ENCODE measurements at places on chromosomes 2 and 18.
A peak's percentile ranks its signal among the peaks of the same experiment; 100 is the strongest.

DNA sequence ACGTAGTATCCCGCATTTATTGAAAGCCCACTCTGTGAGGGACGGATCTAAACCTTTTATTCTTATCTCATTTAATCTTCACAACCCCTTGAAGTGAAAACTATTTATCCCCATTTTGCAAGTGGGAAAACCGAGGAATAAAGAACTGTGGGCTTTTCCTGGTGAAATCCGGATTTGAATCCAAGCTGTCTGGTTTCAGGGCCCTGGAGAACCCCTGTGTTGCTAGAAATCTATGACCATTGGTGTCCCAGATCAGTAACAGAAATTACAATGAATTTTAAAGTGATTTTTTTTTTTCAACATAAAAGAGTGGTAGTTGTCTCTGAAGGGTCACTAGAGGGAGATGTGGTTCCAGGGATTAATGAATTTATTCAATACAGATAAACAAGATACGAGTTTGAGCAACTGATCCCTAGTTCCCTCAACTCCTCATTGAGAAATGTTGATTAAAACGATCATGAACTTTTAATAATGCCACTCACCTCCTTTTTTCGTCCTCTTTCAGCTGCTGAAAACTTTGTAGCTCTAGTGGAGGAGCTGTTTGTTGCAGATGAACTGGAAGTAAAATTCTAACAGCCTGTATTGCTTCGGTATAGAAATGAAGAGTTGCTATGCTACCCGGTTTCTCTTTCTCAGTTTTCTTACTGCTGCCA lies 940 bp downstream of the XRCC5 start:
- DNase-seq = peak; percentile 5

GRCh38 chr2:70960833-70961647 lies 17.4 kb upstream of the ANKRD53 start:
- DNase-seq = no peak

GRCh38 chr2:96737831-96738230 lies 2.0 kb downstream of the LMAN2L start:
- peak; percentile 3 for DNase-seq

DNA sequence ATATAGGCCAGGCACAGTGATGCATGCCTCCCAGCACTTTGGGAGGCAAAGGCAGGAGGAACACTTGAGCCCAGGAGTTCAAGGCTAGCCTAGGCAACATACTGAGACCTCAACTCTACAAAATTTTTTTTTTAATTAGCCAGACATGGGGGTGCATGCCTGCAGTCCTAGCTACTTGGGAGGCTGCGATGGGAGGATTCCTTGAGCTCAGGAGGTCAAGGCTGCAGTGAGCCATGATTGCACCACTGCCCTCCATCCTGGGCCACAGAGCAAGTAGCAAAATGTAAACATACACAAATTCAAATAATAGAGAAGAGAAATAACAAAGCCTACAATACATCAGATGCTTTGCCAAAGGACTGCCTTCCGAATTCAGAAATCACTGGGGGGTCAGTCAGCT lies 7.0 kb upstream of the SP3 start:
- DNase-seq = no peak

DNA sequence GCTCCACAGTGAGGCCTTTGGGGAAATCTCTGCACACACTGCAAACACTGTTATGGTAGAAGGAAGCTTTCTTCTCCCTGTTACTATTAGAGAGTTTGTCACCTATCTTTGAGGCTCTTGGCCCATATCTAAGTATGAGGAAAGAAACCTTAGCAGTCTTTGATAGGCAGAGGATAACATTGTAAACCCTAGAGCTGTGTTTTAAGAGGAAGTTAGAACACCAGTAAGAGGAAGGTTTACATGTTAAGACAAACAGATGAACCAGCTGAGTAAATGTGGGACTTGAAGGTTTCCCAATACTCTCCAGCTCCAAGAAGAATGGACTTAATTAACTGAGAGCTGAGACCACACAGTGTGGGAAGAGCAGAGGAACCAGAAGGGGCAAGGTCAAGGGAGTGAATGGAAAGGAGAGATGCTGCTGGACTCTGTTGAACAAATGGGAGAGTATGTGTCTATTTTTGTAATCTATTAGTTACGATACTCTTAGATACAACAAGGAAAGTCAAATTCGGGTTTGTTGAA lies 257.0 kb downstream of the DPP10 start:
- DNase-seq = no peak

GRCh38 chr2:19198381-19198780 lies 160.0 kb downstream of the OSR1 start:
- no peak for DNase-seq

GRCh38 chr18:59038295-59039039 lies 101.2 kb upstream of the SEC11C start:
- DNase-seq = no peak

DNA sequence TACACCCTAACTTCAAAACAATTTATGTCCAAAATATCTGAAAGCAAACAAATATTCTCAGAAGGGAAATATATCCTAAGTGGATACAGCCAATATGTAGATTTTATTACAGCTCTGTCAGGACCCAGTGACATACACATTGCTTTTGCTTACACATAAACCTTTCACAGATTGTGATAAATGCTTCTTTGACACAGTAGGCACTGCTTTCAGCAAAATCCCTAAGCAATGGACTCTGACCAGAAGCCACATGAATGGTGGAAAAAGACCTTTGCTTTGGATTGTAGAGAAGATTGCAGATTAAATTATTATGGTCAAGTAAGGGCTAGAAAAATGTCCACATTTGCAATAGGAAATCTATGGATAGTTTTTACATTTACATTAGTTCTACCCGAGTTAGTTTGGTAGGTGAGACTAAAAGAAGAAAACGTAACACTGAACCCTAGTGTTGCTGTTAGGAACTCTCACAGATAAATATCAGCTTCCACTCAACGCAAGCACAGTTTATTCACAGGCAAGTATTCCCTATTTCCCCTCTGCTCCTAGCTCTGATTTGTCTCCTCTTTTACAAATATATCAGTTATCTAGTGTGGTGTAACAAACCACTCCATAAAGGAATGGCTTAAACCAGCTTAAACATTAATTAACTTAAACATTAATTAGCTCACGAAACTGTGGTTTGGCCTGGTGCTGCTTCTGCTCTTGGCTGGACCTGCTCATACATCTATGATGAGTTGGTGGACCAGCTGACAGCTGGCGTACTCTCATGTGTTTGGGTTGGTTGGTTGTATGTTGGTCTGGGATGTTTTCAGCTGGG lies 23.6 kb upstream of the SERPINE2 start:
- no peak for DNase-seq

DNA sequence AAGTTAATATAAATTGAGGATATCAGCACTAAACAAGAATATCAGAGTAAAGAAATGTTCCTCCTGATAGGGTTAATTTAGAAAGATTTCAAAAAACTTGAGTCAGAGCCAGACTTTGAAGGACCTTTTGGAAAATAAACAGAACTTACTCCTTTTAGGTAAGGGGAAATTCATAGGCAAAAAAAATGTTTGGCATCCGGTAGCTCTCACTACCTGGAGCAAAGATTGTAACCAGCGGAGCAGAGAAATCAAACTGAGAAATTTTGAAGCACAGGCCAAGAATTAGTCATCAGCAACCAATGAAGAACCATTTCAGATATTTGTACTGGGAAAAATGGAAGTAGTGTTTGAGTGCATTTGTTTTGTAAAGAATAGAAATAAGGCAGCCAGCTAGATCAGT lies 113.0 kb downstream of the ICA1L start:
- DNase-seq = no peak

DNA sequence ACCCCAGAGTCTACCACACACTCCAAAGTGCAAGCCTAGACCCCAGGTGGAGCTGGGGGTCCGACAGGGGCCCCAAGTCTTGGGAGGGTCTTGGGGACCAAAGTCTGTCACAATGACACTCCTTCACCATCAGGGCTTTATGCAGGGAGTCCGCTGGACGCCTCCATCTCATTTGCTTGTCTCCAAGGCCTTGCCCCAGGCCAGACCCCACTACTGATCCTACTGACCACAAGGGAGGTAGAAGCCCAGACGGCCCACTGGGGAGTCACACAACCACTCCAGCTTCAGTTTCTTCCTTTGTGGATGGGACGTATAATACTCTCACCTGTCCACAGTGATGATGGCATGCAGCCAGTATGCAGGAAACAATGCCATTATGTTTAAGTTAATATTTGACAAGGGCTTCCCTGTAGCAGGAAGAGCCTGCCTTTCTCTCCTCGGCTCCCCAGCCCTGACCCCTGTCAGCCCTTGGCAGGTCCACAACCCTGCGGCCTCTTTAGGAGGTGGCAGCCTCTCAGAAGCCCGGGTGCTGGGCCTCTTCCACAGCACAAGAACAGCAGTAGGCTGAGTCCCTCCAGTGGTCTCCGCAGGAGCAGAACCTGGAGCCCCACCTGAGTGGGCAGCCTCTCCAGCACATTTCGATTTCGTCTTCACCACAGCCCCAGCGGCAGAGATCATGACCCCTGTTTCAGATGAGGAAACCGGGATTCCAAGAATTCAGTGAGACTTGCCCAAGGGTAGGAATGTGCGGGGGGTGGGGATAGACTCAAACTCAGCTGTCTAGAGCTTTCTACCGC lies 6.5 kb downstream of the BIN1 start:
- no peak for DNase-seq

- no peak for DNase-seq
Observed at GRCh38 chr18:77346208-77346810, 96.7 kb downstream of the GALR1 start.

GRCh38 chr2:47516360-47517104 lies 113.6 kb downstream of the MSH2 start:
- no peak for DNase-seq

DNA sequence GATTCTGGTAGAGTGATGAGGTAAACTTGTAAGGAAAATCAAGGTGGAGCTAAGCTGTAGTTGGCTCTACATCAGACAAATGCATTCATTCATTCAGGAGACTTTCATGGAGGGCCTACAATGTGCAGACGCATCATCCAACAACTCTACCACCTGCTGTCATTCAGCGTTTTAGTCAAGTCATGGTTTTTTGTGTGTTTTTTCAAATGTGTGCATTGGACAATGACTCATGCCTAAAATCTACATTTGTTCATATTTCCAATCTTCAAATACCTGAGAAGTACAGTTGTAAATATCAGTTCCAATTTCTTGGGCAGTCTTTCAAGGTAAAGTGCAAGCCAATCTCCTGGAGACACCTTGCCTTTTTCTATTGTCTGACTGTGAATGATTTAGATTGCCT lies 108.0 kb upstream of the LGALSL start:
- DNase-seq = no peak

GRCh38 chr18:60895181-60895580 lies 438.0 kb upstream of the CDH20 start:
- no peak for DNase-seq
